ENCODE measurements at places on chromosomes 13 and 19.
A peak's percentile ranks its signal among the peaks of the same experiment; 100 is the strongest.

GRCh38 chr19:10334588-10335351 lies 1.4 kb upstream of the RAVER1 start:
- peak; percentile 37 for DNase-seq

DNA sequence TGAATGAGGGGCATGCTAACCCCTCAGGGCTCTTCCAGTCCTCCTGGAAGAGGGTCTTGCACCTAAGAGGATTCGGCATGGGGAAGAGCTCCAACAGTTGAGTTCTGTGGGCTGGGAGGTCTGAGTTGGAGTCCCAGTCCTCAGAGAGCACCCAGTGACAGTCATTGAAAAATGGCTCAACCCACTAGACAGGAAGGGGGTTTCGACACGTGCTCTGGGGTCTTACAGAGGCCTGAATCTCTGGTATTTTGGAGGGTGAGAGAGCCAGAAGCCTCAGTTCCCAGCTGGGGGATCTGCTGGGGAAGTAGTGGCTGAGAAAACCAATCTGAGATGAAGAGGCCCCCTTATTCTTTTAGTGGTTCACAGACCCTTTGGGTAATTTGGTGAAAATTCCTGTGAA lies 9.0 kb downstream of the PTH2 start:
- no peak for DNase-seq

DNA sequence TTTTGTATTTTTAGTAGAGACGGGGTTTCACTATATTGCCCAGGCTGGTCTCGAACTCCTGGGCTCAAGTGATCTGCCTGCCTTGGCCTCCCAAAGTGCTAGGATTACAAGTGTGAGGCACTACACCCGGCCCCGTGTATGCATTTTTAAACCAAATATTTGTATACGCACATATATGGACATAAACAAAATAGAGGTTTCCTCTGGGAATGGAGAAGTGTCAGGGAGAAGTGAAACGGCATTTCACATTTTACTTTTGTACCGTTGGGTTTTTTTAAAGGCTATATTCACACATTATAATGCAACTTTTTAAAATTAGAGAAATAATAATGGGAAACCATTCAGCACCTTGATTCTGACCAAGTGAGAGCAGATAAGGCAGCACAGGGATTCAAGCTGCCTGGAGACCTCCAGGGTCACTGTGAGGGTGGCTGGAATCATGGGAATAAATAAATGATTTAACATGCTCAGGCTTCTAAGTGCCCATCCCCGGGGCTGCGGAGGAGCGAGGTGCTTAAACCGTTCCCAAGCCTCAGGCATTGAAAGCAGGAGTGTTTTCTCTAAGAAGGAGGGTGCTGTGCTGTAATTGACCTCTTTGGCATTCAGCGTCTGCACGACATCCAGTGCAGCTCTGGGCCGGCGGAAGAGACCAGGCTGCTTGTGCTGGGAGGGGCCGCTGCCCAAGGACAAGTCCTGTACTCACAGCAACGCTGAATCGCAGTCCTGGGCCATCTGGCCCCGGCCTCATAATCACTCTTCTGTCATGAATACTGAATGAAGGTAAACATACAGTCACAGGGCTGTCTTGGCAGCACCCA lies 24.7 kb downstream of the GPR42 start:
- DNase-seq: peak; percentile 3

DNA sequence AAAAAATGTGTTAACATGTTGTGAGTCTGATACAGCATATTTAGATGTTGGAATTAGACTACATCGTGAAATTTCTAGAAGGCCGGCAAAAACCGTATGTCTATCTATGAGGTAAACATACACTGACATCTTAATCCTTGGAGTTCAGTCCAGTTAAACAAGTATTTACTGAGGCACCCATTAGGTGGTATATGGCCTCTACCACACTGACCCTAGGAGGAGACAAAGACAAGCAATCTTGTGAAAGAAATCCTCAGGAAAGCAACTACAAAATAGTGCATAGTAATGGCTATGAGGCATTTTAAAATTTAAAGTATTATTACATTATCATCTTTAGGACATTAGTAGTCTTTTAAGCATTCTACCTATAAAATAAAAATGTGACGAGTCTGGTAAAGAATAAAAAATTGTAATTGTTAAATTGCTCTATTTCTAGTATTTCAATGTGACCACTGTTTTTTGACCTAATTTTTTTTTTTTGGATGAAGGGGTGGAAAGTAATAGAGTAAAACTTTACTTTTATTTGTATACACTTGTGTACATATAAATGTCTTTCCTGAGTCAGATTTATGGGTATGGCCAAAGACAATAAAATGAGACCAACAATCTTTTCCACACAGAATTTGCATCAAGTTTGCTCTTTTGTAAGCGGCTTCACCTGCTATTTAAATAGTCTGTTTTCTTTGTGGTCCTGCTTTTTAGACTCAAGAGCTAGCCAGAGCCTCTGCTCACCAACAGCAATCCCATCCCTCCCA lies 50.5 kb downstream of the KATNAL1 start:
- no peak for DNase-seq

DNA sequence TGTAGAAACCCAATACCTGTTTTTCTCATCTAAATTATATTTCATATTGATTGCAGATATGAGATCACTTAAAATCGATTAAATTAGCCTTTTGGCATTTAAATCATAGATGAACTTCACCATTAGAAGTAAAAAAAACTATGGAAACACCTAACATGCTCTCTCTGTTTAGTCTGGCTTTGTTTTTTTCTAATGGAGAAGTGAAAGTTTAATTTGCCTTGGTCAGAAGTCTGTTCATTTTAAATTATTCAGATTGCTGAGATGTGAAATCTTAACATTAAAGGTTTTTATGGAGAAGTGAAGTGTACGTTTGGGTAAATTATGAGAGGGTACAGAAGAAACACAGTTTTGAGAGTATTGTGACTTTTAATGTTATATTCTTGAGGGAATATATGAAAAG lies 6.7 kb downstream of the SUGT1 start:
- no peak for DNase-seq

DNA sequence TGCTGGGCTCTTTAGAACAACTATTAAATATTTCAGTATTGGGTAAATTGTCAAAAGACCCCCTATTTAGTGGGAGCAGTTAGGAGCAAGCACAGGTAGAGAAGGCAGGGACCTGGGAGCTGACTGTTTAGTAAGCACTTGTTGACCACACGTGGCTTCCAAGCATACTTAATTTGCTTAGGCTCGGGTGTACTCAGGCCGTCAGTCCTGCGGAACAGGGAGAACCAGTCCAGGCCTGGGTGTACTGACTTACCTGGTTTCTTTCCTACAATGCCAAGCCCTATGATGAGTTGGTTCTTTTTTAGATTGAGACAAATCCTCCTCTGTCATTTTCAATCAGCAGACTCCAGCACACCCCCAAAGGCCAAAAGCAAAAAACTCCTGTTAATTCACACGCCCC lies 90.0 kb downstream of the WDFY2 start:
- DNase-seq: no peak

GRCh38 chr13:107867701-107868661 lies 347.4 kb downstream of the LIG4 start:
- DNase-seq: peak; percentile 52

GRCh38 chr13:36217456-36217855 lies 3.1 kb upstream of the SOHLH2 start:
- DNase-seq: no peak

GRCh38 chr13:80463673-80464352 lies 122.9 kb upstream of the SPRY2 start:
- DNase-seq: no peak

DNA sequence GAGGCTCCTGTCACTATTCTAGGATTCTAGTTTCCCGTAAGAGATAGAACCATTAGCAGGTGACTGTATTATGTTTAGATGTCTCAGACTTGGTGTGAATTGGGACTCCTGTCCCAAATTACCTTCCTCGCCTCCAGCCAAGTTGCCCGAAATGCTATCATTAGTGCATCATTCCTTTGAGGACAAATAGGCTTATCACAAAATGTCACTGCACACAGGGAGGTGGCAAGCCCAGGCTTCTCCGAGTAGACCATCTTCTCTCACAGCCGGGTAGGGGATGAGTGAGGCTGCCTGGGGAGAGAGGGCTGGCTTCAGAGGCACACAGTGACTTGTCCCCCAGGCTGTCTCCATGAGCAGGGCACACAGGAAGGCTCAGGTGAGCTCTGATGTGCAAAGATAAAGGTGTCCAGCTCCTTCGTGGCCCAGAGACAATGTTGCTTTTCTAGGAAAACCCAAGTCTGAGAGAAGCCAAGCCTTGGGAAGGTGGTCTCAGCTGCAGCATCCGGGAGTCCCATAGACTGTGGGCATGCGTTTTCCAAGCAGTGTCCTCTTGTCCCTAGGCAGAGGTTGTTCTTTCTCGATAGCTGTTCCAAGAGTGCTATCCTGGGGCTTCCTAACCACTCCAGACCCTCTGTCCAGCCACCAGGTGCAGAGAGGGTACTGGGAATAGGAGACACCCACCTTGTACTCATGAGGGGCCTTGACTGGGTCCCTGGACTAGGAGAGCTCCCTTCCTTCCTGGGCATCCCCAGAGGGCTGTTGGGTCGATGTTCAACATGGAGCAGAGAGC lies 163.1 kb upstream of the TSHZ3 start:
- DNase-seq: no peak

- no peak for DNase-seq
Observed at GRCh38 chr13:29109987-29110386, 289.8 kb downstream of the MTUS2 start.

GRCh38 chr19:12885749-12886650 lies 1.0 kb downstream of the KLF1 start:
- DNase-seq: no peak

DNA sequence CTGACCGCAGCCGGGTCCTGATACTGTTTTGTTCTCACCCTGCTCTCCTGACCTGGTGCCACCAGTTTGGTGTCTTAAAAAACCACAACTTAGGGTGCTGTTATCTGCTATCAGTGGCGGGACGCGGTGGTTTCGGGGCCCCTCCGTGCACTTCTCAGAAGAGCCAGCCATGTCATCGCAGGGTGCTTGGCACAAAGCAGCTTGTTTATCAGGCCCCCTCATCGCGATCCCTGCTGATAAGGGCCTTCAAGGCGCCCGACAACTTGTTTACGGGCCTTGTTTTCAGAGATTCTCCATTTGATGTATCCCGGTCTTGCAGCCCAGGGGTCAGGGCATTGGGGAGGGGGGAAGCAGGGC lies 58.1 kb upstream of the KLF2 start:
- DNase-seq: no peak

DNA sequence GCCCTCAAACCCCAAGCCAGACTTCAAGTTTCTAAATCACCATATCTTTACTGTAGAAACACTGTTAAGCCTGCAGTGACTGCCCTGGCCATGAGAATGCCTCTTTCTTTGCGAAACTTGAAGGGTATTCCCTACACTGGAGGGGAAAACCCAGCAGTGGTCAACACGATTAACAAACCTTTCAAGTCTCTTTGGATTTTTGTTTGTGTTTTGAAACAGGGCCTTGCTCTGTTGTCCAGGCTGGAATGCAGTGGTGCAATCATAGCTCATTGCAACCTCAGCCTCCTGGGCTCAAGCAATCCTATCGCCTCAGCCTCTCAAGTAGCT lies 17.4 kb upstream of the POMP start:
- DNase-seq: no peak

DNA sequence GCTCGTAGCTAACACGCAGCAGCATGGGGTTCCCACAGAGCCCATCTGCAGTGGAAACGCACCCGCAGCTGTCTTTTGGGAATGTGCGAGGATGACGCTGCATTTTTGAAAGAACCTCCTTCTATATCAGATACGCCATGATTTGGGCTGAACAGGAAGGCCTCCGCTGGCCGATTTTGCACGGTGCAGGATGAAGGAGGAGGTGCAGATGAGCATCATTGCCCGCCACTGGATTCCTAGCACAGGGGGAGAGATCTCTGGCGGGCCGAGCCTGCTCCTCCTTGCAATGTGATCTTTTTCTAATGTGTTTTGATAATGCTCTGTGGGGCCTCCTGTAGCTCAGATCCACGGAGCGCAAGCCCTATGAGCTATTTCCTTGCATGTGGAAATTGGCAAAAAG lies 55.5 kb downstream of the EFNB2 start:
- no peak for DNase-seq

- no peak for DNase-seq
Observed at GRCh38 chr13:45809801-45810394, 41.7 kb downstream of the SIAH3 start.

- DNase-seq: no peak
Observed at GRCh38 chr19:29119590-29119989, 93.4 kb downstream of the UQCRFS1 start.

DNA sequence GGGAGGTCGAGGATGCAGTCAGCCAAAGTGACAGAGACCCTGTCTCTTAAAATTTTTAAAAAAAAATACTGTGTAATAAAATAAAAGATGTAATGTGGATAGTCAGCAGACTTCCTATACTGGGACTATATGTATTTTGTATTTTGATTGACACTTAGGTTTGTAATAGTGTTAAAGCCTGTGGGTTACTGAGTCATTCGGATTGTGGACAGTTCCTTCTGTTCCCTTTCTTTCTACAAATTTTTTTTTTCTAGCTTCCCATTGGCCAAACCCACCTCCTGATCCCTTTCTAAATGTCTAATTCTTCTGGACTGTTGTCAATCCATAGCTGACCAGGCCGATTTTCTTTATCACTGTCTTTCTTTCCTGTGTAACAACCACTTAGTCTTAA lies 108.0 kb downstream of the DNAJC3 start:
- no peak for DNase-seq

- DNase-seq: no peak
Observed at GRCh38 chr19:28074773-28075172, 1138.2 kb downstream of the UQCRFS1 start.

DNA sequence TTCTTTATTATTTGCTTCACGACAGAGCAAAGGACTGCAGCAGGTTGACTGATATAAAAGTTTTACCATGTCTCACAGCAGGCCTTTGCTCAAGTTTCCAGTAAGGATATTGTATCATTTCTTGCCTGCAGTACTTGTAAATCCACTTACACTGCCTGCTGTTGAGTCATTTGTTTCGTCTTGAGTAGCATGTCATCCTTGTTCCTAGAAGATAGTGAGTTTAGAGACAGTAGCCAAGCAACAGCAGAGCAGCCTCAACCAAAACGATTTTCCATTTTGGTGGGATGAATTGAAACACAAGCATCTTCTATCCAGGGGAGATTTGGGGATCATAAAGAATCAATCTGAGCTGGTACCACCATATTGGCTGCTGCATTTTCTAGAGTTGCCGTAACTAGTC lies 24.0 kb upstream of the ALOX5AP start:
- no peak for DNase-seq

DNA sequence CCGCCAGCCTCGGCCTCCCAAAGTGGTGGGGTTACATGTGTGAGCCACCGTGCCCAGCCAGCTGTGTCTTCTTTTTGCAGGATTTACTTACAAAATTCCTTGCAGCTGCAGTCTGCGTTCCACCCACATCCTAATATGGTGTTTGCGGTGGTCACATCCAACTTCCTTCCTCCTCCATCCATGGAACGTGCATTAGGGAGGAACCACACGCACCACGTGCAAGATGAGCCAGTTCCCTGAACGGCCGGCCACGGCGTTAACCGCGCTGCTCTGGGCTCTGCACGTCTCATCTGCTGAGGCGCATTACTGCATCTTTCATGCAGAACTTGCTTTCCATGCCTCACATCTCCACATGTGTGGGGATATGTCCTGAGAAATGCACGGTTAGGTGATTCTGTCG lies 13.0 kb upstream of the SIGLEC11 start:
- no peak for DNase-seq

GRCh38 chr13:75839406-75839805 lies 203.3 kb downstream of the LMO7 start:
- no peak for DNase-seq
